ENCODE measurements at places on chromosomes 1 and 21. TPM values are rescaled to one million over a fixed set of nuclear protein-coding genes. Genes with fewer than 3 reads are reported as not detected.

The NMNAT2 gene
- 0.43 TPM for polyA plus RNA-seq

DNA sequence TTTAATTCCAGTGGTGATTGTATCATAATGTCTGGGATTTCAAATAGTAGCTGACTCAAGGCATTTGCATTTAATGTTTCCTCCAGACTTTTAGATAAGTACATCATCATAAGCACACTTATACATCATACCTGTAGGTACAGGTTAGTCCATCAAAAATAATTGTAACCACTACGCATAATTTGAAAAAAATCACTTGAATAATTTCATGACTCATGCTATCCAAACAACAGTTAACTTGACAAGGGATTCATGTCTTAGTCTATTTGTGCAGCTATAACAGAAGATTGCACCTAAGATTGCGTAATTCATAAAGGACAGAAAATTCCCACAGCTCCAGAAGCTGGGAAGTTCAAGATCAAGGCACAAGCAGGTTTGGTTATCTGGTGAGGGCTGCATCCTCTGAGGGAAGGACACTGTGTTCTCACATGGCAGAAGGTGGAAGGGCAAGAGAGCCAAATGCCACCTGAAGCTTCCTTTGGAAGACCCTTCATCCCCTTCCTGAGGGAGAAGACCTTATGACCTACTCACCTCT is 801.7 kb upstream of the BRINP3 start:
- no peak for DNase-seq

The LCE3D gene
- not detected for polyA plus RNA-seq

- no peak for DNase-seq
Measured at GRCh38 chr1:64459743-64460142, 10.2 kb upstream of the CACHD1 start.

The CHODL gene
- not detected for polyA plus RNA-seq

DNA sequence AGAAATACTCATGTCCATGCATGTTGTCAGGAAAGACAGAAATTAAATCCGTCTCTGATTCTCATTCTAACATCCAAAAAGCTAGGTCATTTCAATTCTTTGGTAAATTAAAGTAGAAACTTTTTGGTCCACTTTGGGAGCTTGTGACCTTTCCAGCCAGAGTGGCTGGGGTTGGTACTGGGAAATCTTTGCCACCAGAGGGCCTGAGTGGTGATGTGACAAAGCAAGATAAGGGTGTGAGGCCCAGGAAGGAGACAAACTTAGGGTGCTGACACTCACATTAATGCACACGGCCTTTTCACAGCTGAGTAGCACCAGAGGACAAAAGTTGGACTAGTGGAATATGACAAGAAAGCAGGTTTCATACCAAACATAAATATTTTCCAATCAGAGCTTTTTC is 144.3 kb downstream of the DNM3 start:
- no peak for DNase-seq
